Activated CD4-positive, alpha-beta memory T cell treated with anti-CD3 and anti-CD28 coated beads, Interleukin-2, amount 10 ng/mL, durations not matched to agents 7 days and 5 days (primary cell): ENCODE measurements at places on chromosomes 5 and 9. TPM values are rescaled to one million over a fixed set of nuclear protein-coding genes. Genes with fewer than 3 reads are reported as not detected.

Gene ERMP1
- 39.1 TPM for total RNA-seq

Gene ADAMTS6
- total RNA-seq: 1.7 TPM

Gene TUSC1
- total RNA-seq: not detected

Gene CYLC2
- not detected for total RNA-seq

Gene BDP1
- total RNA-seq: 27.8 TPM

Gene RAD1
- total RNA-seq: 29.2 TPM

Gene TMC1
- total RNA-seq: 0.28 TPM

Gene SPARC
- total RNA-seq: 0.25 TPM

Gene CENPP
- 22.0 TPM for total RNA-seq

Gene ANKRD31
- 0.18 TPM for total RNA-seq

Gene AGXT2
- total RNA-seq: not detected

Gene FAM78A
- 86.5 TPM for total RNA-seq

Gene MEGF10
- not detected for total RNA-seq

Gene UGT3A2
- 0.15 TPM for total RNA-seq

Gene HTR4
- total RNA-seq: not detected

Gene ARHGEF28
- not detected for total RNA-seq

Gene ARSB
- total RNA-seq: 10.5 TPM

Gene ROPN1L
- total RNA-seq: 7.5 TPM

Gene PCA3
- not detected for total RNA-seq

Gene STKLD1
- 0.71 TPM for total RNA-seq

Gene PCDHB12
- not detected for total RNA-seq

Gene CDC20B
- total RNA-seq: 0.13 TPM

Gene SVEP1
- total RNA-seq: not detected

Gene CDH10
- not detected for total RNA-seq

Gene PRDM9
- not detected for total RNA-seq

Gene SLC36A3
- not detected for total RNA-seq

Gene CATSPER3
- total RNA-seq: 0.88 TPM

Gene DIPK1B
- total RNA-seq: 0.15 TPM

Gene KIF24
- 8.6 TPM for total RNA-seq

Gene PROB1
- total RNA-seq: 5.5 TPM

Gene LCN6
- total RNA-seq: 0.40 TPM

Gene RNF145
- 127 TPM for total RNA-seq

Gene C9
- total RNA-seq: not detected

Gene SOHLH1
- not detected for total RNA-seq

Gene IFNK
- total RNA-seq: not detected

Gene SLC25A2
- total RNA-seq: 0.38 TPM

Gene WDR31
- total RNA-seq: 1.4 TPM

Gene KLHL3
- 2.8 TPM for total RNA-seq

Gene GADD45G
- total RNA-seq: 40.4 TPM

Gene IL33
- not detected for total RNA-seq

Gene PCDHGA8
- total RNA-seq: not detected

Gene BSPRY
- 7.1 TPM for total RNA-seq

Gene DOCK8
- 370 TPM for total RNA-seq

Gene OSTF1
- 253 TPM for total RNA-seq

Gene PCDHGB7
- total RNA-seq: 0.08 TPM

Gene BRD3
- 26.0 TPM for total RNA-seq
